Activated CD4-positive, alpha-beta T cell treated with anti-CD3 and anti-CD28 coated beads, Interleukin-2, amount 10 ng/mL, durations not matched to agents 7 days and 5 days (primary cell): ENCODE measurements at places on chromosomes 2 and 18. TPM values are rescaled to one million over a fixed set of nuclear protein-coding genes. Genes with fewer than 3 reads are reported as not detected.
A peak's percentile ranks its signal among the peaks of the same experiment; 100 is the strongest.

DNA sequence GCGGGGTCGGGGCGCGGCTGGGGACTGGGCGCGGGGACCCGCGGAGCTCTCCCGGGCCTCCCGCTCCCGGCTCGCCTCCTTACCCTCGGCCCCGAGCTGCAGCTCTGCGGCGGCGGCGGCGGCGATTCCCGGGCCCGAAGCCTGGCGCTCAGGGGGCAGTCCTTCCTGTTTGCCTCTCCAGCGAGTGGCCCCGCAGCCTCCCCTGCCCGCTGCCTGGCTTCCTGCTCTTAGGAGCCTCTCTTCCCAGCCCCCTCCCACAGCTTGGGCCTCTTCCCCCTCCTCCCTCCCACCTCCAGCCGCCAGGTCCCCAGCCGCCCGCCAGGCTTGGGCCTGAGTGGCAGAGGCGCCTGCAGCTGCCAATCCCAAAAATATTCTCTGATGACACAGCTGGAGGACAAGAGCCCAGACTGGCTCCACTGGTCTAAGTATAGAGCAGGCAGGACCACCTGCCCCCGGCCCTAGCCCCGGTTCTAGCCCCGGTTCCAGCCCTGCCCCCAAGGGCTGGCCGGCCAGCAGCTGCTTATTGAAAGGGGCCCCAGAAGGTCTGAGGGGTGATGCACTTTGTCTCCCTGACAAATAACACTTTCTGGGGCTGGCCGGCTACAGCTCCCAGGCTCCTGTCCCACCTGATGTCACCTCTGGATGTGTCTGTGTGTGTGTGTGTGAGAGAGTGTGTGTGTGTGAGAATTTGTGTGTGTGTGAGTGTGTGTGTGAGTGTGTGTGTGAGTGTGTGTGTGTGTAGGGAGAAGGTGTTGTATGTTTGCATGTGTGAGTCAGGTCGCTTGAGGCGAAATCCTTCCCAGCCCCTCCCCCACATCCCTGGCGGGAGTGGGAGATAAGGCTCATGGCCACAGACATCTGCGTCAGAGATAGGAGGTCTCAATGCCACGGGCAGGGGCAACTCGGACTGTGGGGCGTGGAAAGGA is at the start of gene OBSL1:
Gene OBSL1, minus strand, starts transcription at position 229 of the 926 bp plus-strand sequence. CDS start 307 bp downstream, outside the sequence.
- H3K27ac ChIP-seq: no peak within 1 kb of the TSS
- no peaks in the 10 kb centered on the region for H3K36me3 ChIP-seq
- no peak within 1 kb of the TSS for H3K4me3 ChIP-seq
- no peaks in the 10 kb centered on the region for H3K4me1 ChIP-seq
- H3K27me3 ChIP-seq: peaks cover 31% of the 10 kb centered on the region

- H3K4me1 ChIP-seq: peaks cover 1% of the 10 kb centered on the region
- no peak overlapping the region for H3K4me3 ChIP-seq
- peaks cover 65% of the 10 kb centered on the region for H3K36me3 ChIP-seq
- H3K27me3 ChIP-seq: no peaks in the 10 kb centered on the region
- H3K27ac ChIP-seq: no peak overlapping the region
Observed at GRCh38 chr2:86147793-86148192, 41.8 kb downstream of the PTCD3 start.

GRCh38 chr2:236665572-236666118 is 96.0 kb downstream of the ACKR3 start:
- peaks cover 4% of the 10 kb centered on the region for H3K27me3 ChIP-seq
- no peak for DNase-seq
- no peaks in the 10 kb centered on the region for H3K36me3 ChIP-seq

DNA sequence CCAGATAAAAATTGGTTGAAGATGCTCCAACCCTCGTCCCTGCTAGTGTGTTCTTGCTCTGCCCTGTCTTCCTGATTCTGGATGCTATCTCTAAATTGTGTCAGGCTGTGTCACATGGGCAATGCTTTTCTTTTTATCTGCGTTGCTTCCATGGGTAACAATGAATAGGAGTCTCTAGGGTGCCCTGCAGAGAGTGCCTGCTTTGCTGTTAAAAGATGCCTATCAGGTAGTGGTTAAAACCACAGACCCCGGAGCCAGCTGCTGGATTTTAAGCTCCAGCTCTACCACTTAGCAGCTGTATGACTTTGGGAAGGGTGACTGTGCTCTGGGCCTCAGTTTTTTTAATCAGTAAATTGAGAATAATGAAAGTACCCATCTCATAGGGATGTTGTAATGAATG is 340.3 kb downstream of the PLCL1 start:
- DNase-seq: peak; percentile 21
- peaks cover 6% of the 10 kb centered on the region for H3K4me1 ChIP-seq
- no peak overlapping the region for H3K27ac ChIP-seq
- H3K4me3 ChIP-seq: no peak overlapping the region
- no peaks in the 10 kb centered on the region for H3K27me3 ChIP-seq

GRCh38 chr2:16141641-16141921 is 201.2 kb downstream of the MYCN start:
- no peak overlapping the region for H3K27ac ChIP-seq
- no peaks in the 10 kb centered on the region for H3K27me3 ChIP-seq
- no peaks in the 10 kb centered on the region for H3K4me1 ChIP-seq
- no peaks in the 10 kb centered on the region for H3K36me3 ChIP-seq
- no peak for DNase-seq

DNA sequence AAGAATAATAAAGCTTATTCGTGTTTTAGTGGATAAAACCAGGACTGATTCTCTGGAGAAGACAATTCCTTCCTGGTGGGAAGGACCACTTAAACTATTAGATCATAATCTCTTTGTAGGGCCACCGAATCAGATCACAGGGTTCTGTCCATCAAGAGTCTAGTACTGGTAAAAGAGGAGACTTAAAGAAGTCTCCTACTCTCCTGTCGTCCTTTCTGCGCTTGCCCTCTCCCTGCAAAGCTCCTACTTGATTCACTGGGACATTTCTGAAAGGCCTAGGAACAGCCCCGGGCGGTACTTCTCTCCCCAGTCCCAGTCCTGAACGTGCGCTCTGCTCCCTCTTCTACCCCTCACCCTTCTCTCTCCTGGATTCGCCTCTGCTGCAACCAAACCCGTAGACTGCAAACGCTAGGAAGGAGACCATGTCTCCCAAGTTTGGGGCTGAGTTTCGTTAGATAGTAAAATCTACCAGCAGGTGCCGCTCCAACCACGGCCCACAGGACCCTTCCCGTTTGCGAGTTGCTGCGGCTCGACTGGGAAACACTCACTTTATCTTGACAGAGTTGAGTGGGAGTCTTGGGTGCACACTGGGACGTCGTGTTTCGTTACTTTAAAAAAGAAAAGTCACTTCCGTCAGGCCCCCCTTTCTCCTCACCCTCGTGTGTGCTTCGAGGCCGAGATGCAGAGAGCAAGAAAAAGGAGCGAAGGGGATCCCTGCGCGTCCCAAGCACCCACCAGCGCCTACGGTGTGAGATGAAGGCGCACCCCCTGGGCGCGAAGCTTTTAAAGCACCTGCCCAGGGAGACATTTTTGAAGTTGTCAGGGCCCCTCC is 923 bp downstream of the FIGLA start:
- no peak overlapping the region for H3K27ac ChIP-seq
- peaks cover 15% of the 10 kb centered on the region for H3K4me1 ChIP-seq
- H3K27me3 ChIP-seq: peaks cover 63% of the 10 kb centered on the region
- H3K36me3 ChIP-seq: peaks cover 2% of the 10 kb centered on the region
- H3K4me3 ChIP-seq: peak overlapping the region; percentile 63

DNA sequence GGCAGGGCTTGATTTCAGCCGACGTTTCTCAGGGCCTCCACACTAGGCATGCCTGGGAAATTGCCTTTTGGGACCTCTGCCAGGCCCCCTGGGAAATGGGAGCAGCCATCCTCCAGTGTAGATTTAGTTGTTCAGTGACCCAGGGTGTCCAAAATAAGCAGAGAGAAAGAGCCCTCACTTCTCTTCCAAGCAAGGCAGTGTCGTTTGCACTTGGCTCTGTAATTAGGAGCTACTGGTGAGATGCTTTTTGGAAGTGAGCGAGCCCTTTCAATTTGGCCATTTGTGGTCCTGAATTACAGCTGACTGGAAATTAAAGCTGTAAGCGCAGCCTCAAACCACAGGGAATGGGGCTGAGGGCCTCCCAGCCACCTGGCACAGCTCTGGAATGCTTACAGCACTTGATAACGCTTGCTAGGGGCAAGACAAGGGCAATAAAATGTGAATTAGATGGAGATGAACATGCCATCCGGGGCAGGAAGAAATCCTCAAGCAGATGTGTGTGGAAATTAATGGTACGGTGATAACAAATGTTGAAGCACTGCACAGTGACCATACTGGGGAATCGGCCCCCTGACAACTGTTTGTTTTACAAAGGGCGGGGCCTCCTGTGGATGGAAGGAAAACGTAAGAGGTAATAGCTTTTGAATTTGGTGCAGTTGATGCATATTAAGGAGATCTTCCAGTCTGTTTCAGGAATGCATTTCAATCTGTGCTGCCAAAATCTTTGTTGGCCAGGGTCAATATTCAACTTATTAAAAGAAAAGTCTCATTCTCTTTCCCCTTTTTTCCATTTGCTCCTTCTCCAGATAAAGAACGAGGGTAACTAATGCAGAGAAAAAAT is 173.1 kb downstream of the UXS1 start:
- H3K27me3 ChIP-seq: peaks cover 5% of the 10 kb centered on the region
- H3K4me1 ChIP-seq: peaks cover 12% of the 10 kb centered on the region
- H3K4me3 ChIP-seq: no peak overlapping the region
- H3K27ac ChIP-seq: no peak overlapping the region
- DNase-seq: no peak
- H3K36me3 ChIP-seq: no peaks in the 10 kb centered on the region

GRCh38 chr2:238510911-238511613 is 84.3 kb downstream of the ASB1 start:
- no peak overlapping the region for H3K4me3 ChIP-seq
- H3K4me1 ChIP-seq: peaks cover 2% of the 10 kb centered on the region
- DNase-seq: no peak
- H3K27ac ChIP-seq: no peak overlapping the region

DNA sequence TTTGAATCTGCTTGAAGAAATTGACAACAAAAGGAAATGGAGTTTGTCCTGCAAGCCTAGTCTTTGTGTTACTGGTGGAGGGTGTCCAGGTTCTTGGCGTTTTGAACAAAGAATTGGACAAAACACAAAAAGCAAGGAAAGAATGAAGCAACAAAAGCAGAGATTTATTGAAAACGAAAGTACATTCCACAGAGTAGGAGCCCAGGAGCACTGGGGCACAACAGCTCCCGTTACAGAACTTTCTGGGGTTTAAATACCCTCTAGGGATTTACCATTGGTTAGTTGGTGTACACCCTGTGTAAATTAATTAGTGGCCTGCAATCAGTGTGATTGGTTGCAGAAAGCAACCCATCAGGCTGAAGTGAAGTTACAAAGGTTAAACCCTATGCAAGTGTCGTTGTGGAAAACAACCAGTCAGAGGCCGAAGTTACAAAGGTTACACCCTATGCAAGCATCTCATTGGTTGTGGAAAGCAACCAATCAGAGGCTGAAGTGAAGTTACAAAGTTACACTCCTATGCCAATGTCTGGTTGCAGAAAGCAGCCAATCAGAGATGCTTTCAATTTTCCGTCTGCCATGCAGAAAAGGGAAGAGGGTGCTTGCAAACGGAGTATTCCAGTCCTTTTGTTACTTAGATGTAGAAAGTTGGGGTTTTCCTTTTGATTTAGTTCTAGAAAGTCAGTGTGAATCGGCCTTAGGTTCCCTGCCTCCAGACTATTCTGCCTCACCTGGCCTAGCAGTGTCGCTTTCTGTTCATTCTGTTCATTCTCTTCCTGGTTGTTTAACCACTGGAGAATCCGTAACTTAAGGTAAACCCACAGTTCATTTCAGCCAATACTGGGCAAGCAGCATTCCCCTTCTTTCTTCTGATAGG is 47.6 kb upstream of the PTH2R start:
- no peak overlapping the region for H3K4me3 ChIP-seq
- no peaks in the 10 kb centered on the region for H3K27me3 ChIP-seq
- peaks cover 33% of the 10 kb centered on the region for H3K36me3 ChIP-seq
- no peak overlapping the region for H3K27ac ChIP-seq
- DNase-seq: no peak
- H3K4me1 ChIP-seq: peaks cover 4% of the 10 kb centered on the region

DNA sequence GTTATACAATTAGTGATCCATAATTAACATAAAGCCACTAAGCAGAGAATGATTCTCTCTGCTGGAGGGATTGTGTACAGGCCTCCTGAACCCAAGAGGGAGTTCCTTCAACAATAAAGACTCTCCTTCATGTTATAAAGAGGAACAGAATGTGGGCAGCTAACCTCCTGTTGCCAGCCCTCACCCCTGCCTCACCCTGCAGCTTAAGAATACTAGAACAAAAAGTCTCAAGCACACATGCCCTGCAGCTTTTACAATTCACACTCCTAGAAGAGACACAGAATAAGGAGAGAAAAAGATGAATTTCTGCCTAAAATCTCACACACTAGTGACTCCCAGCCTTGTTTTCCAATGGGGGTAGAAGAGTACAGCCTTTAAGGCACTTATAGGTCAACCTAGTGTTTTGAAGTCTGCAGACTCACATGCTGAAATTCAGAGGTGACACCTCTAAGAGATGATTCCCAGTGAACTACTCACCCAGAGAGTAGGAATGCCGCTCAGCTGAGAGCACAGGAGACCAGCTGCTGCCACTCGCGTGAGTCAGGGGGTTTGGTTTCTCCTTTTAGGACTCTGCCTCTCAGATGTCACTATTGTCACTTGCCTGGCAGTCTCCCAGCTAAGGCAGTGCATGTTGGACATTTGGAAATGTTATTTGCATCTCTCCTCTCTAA is 32.5 kb upstream of the IL1RL1 start:
- no peak overlapping the region for H3K4me3 ChIP-seq
- H3K27ac ChIP-seq: peak overlapping the region; percentile 19
- H3K27me3 ChIP-seq: no peaks in the 10 kb centered on the region
- DNase-seq: no peak

- peaks cover 28% of the 10 kb centered on the region for H3K36me3 ChIP-seq
- no peaks in the 10 kb centered on the region for H3K27me3 ChIP-seq
- H3K4me3 ChIP-seq: no peak overlapping the region
- DNase-seq: no peak
Observed at GRCh38 chr2:241228081-241228859, 39.8 kb downstream of the ANO7 start.

GRCh38 chr2:237673130-237674001 is 46.0 kb downstream of the LRRFIP1 start:
- no peaks in the 10 kb centered on the region for H3K36me3 ChIP-seq
- peaks cover 47% of the 10 kb centered on the region for H3K4me1 ChIP-seq
- peak; percentile 85 for DNase-seq

- no peaks in the 10 kb centered on the region for H3K36me3 ChIP-seq
- peaks cover 7% of the 10 kb centered on the region for H3K27me3 ChIP-seq
- no peak overlapping the region for H3K4me3 ChIP-seq
- no peak overlapping the region for H3K27ac ChIP-seq
Observed at GRCh38 chr2:235116885-235117492, 165.2 kb downstream of the SH3BP4 start.

DNA sequence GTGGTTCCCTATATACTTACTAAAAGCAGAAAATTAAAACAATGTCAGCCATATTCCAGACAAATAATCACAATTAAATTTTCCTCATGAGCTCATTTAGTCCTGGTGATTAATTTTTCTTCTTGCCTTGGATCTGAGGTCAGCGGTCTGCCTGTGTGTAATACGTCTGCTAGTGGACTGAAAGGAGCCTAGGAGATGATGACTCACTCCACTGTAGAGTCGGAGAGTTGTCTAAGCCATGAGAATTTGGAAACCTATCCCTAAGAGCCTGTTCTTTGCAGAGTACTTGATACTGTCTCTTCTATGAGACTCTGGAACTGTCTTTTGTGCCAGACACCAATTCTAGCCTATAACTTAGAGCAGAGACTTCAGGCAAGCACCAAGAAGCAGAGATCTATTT is 94.2 kb upstream of the RAB27B start:
- H3K4me1 ChIP-seq: no peaks in the 10 kb centered on the region
- peaks cover 29% of the 10 kb centered on the region for H3K27me3 ChIP-seq
- no peak for DNase-seq
- H3K36me3 ChIP-seq: no peaks in the 10 kb centered on the region

Gene TDRD15
- not detected for total RNA-seq

Gene KIF5C
- 6.1 TPM for total RNA-seq

Gene GPBAR1
- 1.0 TPM for total RNA-seq

Gene NCL
- total RNA-seq: 599 TPM

Gene AMER3
- total RNA-seq: not detected

Gene FAM117B
- 24.9 TPM for total RNA-seq

Gene C1GALT1C1L
- total RNA-seq: not detected

Gene GPC1
- total RNA-seq: 7.5 TPM

Gene DLGAP1
- 0.10 TPM for total RNA-seq
